ENCODE measurements at places on chromosomes 7 and 10. TPM values are rescaled to one million over a fixed set of nuclear protein-coding genes. Genes with fewer than 3 reads are reported as not detected.

DNA sequence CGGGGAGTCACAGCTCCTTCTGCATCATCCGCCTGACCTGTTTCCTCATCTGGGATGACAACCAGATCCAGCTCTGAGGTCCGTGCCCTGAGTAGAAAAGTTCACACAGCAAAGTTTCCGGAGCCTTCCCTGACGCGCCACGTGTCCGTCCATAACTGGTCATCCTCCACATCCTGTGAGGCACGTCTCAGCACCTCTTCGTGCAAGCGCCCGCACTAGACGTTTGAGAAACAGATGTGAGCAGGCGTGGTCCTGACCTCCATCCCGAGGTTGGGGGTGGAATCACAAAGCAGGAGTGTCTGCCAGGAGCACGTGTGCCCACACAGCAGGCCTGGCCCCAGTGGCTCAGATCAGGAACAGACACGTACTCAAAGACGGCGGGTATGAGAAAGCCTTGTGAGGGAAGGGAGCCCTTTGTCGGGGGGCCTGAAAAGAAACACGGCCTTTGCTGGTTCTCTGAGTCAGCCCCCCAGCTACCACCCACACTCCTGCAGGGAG is 520.8 kb downstream of the DNAJB6 start:
- no peak for DNase-seq

DNA sequence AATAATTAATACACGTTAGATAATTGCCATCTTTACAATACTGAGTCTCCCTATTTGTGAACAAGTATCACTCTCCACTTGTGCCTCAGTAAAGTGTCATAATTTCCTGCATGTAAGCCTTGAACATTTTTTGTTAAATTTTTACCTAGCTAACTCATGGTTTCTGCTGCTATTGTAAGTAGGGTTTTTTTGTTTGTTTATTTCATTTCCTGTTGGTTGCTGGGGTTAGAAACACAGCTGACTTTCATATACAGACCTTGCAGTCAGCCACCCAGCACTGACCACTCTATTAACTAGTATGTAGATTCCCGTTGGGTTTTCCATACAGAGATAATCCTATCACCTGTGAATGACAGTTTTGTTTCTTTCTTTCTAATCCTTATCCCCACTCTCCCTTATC is 133.3 kb downstream of the MPP7 start:
- DNase-seq = no peak

DNA sequence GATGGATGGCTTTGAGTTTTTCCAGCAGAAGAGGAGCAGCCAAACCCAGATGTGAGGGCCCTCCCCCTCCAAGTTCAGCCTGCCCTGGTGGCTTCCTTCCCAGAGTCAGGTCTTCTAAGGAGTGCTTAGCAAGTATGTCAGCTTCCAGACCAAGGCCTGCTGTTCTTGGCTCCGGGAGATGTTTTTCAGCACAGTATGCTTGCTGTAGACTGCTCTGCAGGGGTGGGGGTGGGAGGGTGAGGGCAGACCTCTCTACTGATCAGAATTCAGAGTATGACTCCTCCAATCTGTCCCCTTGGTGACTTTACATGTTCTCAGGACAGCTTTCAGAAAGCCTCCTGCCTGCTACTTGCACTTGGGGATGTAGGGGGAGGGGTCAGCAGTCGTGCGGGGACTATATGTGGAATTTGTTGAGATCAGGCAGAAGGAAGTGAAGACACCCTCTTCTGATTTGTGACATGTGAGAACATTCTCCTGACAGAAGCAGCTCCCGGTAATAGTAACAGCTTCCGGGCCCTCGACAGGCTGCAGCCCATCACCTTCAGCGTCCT is 516.4 kb upstream of the ZMIZ1 start:
- DNase-seq = peak; percentile 47

GRCh38 chr7:64541438-64542359 is 21.2 kb downstream of the ZNF680 start:
- no peak for DNase-seq

Gene GIMAP8
- polyA plus RNA-seq = 8.6 TPM

Gene TMEM178B
- polyA plus RNA-seq = 0.55 TPM

Gene RAB19
- polyA plus RNA-seq = 2.4 TPM

Gene CUZD1
- polyA plus RNA-seq = 1.7 TPM

Gene STEAP1B
- 1.9 TPM for polyA plus RNA-seq

DNA sequence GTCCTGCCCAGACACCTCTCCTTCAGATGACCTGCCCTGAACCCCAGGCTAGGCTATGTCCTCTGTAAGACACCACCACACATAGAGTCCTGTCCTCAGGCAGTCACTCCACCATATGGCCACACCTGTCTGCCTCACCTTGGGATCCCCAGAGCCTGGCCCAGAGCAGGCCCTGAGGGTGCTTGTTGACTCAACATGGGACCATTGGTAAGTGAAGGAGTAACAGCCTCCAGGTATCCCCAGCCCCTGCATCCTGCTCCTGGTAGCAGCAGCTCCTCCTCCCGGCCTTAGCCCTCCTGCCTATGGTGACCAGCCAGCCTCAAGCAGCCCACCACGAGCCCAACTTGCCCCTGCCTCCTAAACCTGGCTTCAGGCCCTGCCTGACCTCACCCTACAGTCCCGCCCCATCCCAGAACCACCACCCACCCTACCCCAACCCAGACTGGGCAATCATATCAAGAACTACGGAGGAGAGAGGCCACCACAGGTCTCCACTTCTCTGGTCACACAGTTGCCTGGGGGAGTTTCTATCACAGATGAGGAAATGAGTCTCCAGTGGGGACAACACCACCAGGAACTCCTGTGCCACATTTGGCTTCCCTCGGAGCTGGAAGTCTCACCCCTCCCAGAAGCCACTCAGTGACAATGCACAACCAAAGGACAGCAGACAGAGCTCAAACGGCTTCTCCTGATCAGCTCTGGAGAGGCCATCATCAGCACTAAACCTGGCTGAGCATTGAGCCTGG is 136.6 kb downstream of the GRID1 start:
- no peak for DNase-seq

Gene CABCOCO1
- 3.3 TPM for polyA plus RNA-seq

DNA sequence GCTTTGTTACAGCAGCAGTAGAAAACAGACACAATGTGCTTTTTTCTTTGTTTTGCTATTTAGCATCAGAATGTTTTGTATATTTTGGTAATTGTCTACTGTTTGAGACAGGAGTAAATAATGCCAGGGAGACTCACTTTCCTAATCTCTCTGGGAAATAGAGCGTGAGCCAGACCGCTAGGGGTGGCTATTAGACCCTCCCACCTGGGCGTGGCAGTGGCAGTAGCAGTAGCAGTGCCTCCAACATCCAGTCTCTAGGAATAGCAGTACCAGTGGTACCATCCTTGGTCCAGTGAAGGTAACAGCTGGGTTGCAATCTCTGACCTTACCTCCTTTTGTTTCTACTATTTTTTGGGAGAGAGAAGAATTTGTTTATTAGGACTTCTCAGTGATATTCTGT is 165.7 kb upstream of the MAGI2 start:
- no peak for DNase-seq

DNA sequence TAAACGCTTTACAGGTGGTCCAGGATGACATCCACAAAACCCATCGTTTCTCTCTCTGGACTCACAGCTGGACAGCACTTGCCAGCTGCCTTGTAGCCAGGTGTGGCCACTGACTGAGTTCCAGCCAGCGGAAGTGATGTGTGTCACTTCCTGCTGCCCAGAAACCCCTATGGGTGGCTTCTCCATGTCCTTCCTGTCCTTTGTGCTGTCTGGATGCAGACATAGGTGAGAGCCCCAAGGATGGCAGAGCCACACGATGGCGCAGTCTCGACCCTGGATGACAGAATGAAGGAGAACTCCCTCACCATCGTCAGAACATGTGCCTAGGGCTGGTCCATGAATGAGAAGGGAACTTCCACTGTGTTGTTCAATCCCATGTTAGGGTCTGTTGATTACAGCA is 22.1 kb downstream of the NMT2 start:
- no peak for DNase-seq

- no peak for DNase-seq
Observed at GRCh38 chr7:100752994-100753393, 19.6 kb downstream of the ZAN start.

DNA sequence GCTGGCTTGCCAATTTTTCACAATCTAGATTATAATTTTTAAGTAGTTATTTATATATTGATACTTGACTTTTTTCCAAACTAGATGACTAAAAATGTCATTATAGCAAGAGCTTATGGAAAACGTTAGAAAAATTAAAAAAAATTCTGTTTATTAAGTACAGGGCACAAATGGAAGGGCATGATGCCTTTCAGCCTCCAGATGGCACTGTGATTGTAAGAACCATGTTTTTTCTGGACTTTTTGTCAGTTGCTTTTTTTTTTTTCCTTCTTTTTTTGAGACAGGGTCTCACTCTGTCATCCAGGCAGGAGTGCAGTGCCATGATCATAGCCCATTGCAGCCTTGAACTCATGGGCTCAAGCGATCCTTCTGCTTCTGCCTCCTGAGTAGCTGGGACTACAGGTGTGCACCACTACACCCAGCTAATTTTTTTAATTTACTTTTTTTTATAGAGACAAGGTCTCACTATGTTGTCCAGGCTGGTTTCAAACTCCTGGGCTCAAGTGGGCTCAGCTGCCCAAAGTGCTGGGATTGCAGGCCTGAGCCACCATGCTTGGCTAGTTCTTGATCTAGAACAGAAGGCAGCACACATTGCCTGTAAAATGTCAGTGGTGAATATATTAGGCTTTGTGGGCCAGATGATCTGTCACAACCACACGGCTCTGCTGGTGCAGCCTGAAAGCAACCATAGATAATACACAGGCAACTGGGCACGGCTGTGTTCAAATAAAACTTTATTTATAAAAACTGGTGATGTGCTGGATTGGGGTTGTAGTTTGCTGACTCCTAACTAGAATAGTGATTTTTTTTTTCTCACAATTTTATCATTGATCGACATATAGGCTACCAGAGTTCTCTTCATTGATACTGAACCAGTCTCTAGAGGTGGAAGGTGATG is 27.4 kb downstream of the UCMA start:
- peak; percentile 15 for DNase-seq

GRCh38 chr7:95772771-95773581 is 622 bp downstream of the DYNC1I1 start:
- DNase-seq = peak; percentile 2

DNA sequence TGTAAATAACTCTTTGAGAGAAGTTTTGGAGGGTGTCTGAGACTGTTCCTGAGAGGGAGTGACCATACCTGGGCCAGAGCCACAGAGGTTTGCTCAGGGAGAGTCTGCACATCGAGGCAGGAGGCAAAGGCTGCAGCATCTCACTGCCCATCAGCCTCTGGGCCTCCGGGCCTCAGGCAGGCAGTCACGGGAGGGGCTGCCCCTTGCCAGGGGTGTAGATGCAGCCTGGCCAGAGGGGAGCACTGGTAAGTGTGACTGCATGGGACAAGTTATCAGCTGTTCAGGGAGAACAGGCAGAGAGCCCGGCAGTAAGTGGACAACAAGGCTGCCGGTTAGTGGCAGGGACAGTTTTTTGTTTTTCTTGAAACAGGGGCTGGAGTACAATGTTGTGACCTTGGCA is 55.9 kb downstream of the ZNF467 start:
- DNase-seq = no peak

DNA sequence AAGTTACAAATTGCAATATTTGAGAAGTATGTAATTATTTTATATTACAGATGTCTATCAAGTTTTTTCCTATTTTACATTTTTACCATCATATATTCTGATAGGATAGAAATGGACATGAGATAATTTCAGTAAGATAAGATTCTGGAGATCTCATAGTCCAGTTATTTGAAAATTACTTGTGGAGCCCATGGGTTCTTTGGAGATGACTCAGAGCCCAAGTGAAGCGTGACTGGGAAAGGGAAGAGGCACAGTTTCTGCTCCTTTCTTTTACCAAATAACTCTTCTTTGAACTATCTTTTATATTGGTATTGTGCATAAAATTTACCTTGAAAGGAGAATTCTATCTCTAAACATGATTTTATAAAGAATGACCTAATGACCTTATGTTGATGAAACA is 2.4 kb downstream of the CD36 start:
- no peak for DNase-seq

Gene SYT15B
- polyA plus RNA-seq = 3.6 TPM

- DNase-seq = no peak
Observed at GRCh38 chr10:73780966-73781365, 882 bp upstream of the CHCHD1 start.

GRCh38 chr7:156832195-156832877 is 60.6 kb downstream of the LMBR1 start:
- no peak for DNase-seq

GRCh38 chr7:69803699-69804516 is 205.6 kb downstream of the AUTS2 start:
- DNase-seq = no peak

- DNase-seq = no peak
Observed at GRCh38 chr10:69391158-69391557, 25.6 kb downstream of the TACR2 start.

GRCh38 chr10:17488848-17489247 is 34.5 kb upstream of the ST8SIA6 start:
- DNase-seq = no peak

- no peak for DNase-seq
Observed at GRCh38 chr7:142438235-142438922, 180.5 kb upstream of the PRSS58 start.

- DNase-seq = no peak
Observed at GRCh38 chr7:55046582-55047342, 27.9 kb downstream of the EGFR start.

- peak; percentile 32 for DNase-seq
Observed at GRCh38 chr7:1912593-1913465, 242.8 kb downstream of the ELFN1 start.

- no peak for DNase-seq
Observed at GRCh38 chr7:129169686-129170440, 18.6 kb upstream of the SMO start.

Gene CAMK2B
- 2.4 TPM for polyA plus RNA-seq

Gene FXYD4
- 0.41 TPM for polyA plus RNA-seq

Data from left renal cortex interstitium (tissue), 4 donors.